Sigmoid colon (tissue), 7 donors: ENCODE measurements at places on chromosomes 5 and 9. TPM values are rescaled to one million over a fixed set of nuclear protein-coding genes. Genes with fewer than 3 reads are reported as not detected.

- DNase-seq: no peak
These were observed 249.5 kb downstream of the MAN2A1 start for GRCh38 chr5:109939116-109939682.

DNA sequence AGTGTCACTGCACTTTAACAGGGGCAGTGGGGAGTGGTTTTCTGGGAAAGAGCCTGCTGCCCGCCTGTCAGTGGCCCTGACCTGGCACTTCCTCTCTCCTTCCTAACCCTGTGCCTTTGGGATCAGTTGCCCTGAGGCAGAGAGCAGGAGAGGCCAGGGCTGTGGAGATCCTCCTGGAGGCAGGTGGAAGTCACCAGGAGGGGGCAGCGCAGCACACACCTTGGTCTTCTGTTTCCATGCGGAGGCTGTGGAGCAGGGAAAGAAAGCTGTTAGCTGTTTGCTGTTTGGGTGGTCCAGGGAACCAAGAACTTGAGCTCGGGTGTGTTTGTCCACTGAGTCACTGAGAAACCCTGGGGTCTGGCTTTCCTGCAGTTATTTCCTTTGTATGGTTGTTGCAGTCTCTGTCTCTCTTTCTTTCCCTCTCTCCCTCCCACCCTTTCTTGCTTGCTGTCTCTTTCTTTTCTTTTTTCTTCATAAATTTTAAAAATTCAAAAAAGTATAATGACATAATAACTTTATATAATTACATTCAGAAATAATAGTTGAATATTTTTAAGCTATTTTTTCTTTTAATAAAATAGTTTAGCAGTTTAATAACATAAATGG lies 28.1 kb downstream of the NTRK2 start:
- DNase-seq: no peak

SARDH gene
- 0.49 TPM for total RNA-seq

DNA sequence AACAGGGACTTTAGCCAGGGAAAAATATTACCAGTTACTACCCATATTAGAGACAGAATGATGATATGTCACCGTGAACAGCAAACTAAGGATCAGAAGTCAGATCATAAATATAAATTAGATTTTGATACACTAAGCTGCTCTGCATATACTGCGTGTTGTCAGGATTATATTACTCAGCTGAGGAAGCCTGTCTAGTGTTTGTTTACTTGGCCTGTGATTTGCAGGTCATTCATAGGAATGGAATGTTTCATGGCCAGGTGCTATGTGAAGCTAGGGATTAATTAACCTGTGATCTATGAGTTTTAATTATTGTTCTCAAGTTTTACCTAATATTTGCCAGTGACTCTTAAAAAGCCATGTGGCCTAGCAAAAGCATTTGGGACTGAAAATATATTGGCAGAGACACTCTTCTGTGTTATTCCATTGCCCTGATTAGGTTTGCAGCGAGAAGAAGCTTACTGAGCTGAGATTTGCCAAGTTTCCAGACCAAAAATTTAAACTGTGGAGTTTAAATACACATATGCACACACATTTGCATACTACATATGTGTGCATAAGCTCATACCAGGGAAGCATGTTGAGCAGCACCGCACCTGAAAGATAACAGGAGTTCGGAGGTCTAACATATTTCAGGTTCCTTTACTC lies 496.3 kb upstream of the GRIA1 start:
- DNase-seq: no peak

GRCh38 chr5:66862020-66862419 lies 265.8 kb downstream of the MAST4 start:
- no peak for DNase-seq

- DNase-seq: no peak
These were observed 15.4 kb downstream of the FAM174A start for GRCh38 chr5:100550531-100551051.

DNA sequence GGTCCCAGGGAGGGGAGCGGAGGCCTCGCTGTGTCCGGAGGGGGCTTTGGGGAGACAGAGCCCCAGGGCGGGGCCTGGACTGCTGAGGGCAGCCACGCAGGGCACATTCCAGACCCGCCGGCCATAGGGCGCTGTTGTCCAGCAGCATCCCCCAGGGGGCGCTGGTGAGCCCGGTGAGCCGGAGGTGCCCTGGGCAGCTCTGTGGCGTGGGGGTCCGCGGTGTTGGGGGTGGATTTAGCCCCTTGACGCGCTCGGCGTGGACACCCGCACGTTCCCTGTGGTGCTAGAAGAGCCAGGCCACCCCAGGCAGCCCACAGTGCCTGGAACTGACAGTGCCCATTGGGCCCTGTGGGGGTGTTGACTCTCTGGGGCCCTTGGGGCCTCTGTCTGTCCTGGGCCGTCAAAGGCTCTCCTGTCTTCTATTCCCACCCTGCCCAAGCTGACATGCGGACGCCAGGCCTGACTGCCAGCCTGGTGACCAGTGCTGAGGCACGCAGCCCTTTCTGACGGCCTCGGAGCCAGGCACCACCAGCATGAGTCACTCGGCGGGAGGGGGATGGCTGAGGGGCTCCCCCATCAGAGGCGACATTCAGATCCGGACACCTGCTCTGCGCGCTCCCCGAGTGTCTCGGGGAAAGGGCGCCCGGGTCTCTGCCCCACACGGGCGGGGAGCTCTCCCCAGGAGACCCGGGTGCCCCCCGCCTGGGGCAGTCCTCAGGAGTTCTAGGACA lies 23.9 kb downstream of the TPPP start:
- peak; percentile 76 for DNase-seq

DNA sequence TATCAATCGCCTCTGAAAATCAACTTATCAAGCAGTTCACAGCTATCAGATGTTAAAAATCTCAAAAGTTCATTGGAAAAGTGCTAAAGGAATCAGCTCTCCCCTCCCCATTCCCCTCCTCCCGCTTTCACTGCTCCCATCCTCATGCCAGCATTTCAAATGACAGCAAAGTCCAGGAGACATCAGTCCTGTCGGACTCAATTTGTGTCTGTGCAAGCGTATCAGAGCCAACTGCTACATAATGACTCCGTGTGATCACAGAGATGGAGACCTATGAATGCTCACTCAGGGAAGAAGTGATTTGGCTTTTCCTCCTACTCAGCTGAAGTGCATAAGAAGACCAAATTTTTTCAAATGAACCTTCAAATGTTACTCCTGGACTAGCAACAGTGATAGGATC lies 937.2 kb upstream of the DMAC1 start:
- DNase-seq: no peak

GRCh38 chr5:55231029-55231918 lies 2.1 kb downstream of the CCNO start:
- no peak for DNase-seq

DNA sequence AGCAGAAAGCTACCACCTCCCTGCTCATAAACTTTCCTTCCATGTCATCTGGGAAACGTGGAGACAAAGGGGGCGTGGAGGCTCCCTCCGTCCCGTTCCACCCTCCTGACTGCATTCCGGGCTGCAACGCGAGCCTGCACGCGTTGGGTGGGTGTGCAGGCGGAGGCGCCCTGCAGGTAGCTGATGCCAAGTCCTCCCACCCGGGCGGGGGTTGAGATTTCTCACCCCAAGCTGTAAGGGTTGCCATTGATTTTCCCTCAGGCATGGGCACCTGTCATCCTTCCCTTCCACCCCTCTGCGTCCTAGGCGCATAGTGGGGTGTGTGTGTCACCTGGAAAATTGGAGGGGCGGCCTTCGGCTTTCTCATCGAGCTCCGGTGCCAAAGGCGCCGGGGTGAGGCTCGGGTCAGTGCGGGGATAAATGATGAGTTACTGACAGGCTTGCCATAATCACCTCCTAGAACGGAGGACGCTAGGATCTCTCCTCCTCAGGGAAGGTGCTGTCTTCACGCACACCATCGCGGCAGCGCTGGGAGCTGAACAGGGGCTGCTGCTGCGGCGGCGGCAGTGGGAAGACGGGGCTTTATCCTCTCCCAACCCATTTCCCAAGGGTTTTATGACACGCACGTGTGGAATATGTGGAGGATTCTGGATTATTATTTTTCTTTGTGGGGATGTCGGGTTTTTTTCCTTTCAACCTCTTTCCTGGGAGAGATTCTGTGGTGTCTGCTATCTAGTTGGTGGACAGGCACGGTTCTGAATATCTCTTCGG lies 973 bp downstream of the PLPPR1 start:
- DNase-seq: no peak

GRCh38 chr5:176356179-176356566 lies 5.4 kb downstream of the KIAA1191 start:
- DNase-seq: no peak

DNA sequence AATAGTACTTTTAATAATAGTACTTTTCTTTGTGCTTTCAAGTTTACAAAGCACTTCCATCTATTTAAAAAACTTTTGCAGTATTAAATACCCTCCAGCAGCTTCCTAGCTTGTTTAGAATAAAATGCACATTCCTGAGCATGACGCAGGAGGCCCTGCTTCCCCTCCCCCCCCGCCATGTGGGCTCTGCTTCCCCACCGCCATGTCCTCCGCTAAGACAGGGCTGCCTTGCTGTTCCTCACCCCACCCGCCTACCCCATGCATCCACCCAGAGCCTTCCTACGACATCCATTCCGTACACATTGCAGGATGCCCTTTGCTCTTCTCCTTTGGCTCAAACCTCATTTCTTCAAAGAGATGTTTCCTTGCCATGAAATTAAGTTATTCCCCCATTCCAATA lies 205.9 kb upstream of the MSX2 start:
- no peak for DNase-seq

DNA sequence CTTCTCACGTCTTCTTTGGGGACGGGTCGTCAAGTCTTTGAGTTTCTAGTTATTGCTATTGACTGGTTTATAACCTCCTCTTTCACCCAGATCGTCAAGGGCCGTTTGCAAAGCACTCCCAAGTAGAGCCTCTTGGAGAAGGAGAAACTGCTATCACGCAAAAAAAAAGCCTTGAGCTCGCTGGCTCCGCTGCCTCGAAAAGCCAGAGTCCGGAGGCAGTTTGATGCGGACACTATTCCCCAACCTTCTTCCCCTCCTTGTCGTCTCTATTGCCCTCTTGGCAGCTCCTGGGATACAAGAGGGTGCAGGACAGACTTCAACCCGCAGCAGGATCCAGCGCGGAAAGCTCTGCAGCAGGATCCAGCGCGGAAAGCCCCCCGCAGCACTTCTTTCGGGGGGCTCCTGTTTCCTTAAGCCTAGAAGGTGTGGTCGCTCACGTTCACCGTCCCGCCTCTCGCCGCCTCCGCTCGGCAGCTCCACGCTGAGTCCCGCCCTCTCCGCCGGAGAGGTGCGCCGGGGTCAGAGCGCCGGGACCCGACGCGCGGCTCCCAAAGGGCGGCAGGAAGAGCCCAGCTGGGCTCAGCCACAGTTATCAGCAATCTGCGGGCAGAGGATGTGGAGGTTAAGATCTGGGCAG lies at the start of gene PCDHAC1:
Gene PCDHAC1, plus strand, starts transcription at position 494 of the 637 bp plus-strand sequence. CDS start 594 bp downstream, outside the sequence.
- DNase-seq: no peak

DNA sequence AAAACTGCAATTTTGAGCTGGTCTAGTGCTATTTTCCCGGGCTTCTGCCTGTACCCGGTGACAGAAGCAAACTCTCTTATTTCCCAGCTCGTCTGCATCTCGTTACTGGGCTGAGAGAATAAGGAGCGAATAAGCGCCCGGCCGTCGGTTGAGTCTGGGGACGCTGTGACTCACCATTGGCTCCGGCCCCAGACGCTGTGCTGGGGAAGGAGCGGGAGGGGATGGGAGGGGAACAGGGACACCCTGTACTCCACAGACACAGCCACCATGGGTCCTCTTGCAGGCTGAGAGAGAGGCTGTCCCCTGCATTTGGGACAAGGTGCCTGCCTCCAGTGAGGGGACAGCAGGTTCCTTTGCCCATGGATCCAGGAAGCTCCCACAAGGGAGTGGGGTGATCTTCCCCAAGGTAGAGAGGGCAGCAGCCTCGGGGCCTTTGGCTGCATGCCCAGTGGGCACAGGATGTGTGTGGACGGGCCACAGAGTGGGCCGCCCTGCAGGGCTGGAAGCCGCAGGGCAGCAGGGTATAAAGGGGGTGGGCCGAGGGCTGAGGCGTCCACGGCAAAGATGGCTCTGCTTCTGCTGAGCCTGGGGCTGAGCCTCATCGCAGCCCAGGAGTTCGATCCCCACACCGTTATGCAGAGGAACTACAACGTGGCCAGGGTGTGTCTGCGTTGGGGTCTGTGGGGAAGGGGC lies at the start of gene LCN9:
Gene LCN9, plus strand, starts transcription at position 552 of the 693 bp plus-strand sequence. Its CDS starts 13 bp downstream, at position 565.
- no peak for DNase-seq

GRCh38 chr5:14902826-14903560 lies 31.4 kb upstream of the ANKH start:
- no peak for DNase-seq

NUP214 gene
- total RNA-seq: 87.5 TPM

GRCh38 chr5:3009605-3010004 lies 258.1 kb upstream of the IRX2 start:
- peak; percentile 9 for DNase-seq

DNA sequence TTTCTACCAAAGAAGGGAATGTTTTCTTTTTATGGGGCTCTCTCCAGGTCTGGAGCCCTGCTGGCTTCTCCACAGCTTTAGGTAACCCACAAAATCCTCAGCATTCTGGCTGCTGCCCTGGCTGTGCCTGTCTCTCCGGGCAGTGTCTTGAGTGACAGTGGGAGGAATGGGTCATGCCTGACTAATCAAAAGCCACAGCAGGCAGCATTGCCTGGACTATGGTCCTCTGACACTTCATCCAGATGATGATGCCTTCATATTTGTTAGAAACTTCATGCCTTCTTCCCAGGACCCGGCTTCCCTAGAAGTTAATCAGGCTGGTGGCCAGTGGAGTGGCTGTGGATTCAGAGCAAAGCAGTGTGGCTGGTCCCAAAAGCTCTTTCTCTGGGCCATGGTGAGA lies 32.2 kb upstream of the TGFBI start:
- DNase-seq: no peak

TRIM7 gene
- 2.1 TPM for total RNA-seq

DNA sequence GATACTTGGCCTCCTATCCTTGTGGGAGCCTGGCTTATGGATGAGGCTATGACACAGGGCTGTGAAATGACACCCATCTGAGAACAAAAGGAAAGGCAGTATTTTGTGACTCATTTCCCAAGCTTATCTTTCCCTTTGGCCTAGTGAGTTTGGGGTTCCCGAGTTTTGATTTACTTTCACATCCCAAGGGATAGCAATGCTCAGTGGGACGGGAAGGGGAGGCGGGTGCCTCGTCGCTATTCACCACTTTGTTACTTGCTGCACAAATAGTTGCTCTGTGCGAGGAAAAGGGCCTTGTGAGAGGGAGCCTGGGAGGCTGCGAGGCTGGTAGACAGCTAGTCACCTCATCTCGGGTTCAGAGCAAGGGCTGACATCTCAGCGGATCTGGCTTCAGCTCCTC lies 59.1 kb upstream of the ENTREP1 start:
- DNase-seq: no peak

SUSD3 gene
- 1.9 TPM for total RNA-seq

DNA sequence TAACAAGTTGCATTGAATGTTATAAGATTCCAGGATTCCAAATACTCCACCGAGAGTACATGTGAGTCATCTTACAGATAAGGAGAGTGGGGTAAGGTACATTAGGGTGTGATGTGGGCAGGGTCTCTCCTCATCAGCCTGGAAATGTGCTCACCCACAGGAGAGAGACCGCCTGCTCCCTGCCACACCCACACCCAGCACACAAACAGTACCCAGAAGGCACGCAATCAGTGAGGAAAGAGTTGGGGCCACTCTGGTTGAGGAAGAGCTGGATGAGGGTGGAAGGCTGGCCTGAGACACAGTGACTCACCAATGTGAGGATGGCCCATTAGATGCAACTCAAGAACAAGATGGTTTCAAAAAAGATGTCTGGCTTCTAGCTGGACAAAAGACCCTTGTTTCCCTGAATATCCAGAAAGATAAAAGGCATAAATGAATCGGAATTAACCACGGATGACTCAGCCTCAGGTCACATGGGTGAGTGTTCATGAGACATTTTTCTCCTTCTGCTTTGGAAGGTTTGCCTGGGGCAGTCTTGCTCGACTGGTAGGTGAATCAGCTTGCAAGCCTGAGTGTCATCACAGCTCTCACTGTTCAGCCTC lies 51.1 kb upstream of the LHFPL2 start:
- DNase-seq: no peak
